ENCODE measurements at places on chromosomes 4 and X.

DNA sequence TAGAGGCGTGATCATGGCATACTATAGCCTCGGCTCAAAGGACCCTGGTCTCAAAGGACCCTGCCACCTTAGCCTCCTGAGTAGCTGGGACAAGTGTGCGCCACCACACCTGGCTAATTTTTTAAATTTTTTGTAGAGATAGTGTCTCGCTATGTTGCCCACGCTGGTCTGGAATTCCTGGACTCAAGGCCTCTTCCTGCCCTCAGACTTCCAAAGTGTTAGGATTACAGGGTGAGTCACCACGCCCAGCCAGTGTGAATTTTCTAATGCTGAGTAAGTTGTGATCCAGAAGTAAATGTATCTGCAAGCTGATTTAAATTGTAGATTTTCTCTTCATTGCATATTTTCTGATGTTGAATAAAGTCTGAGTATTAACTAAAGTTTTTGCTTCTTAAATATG lies 2.6 kb upstream of the ZNF674 start:
- no peak for DNase-seq

- DNase-seq = no peak
These were observed 50.4 kb downstream of the SPRY1 start for GRCh38 chr4:123446865-123447474.

- no peak for DNase-seq
These were observed 133.4 kb upstream of the TACR3 start for GRCh38 chr4:103853146-103853545.

DNA sequence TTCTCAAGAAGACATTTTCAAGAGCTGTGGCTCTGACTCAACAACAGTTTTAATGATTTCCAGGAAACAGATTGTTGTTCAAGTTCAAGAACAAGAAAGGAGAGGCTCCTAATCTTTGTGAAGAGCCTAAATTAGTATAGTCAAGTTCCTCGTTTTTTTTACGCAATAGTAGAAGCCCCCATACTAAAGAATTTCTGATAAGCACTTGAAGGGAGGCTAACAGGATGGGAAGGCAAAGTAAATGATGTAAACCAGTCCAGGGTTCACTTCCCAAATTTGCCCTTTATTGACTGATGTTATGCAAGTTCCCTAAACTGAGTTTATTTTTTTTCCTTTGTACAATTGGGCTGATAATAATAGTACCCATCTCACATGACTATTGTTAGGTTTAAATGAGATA lies 178.2 kb downstream of the RTL9 start:
- DNase-seq = no peak
